ENCODE measurements at places on chromosomes 12 and 14.

GRCh38 chr12:130041983-130042812 is 120.1 kb upstream of the FZD10 start:
- no peak for DNase-seq

DNA sequence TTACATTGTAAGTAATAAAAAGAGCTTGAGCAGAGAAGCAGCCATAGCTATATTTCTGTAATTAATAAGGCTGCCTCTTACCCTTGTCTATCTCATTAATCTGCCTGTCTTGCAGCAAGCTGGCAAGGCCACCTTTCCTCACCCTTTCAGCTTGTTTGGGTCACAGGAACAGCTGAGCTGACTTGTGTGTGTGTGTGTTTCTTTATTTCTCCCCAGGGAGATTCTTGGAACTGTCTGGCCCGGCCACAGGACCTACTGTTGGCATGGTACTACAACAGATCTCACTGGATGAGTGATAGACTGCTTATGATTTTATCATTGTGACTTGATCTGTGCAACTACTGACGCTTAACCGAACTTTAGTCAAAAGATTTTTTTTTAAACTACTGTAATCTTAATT is 213.7 kb downstream of the SLC2A13 start:
- no peak for DNase-seq

- DNase-seq: no peak
Observed at GRCh38 chr12:67469666-67470065, 178.9 kb upstream of the DYRK2 start.

- DNase-seq: no peak
Observed at GRCh38 chr12:27474344-27474743, 27.8 kb downstream of the SMCO2 start.

DNA sequence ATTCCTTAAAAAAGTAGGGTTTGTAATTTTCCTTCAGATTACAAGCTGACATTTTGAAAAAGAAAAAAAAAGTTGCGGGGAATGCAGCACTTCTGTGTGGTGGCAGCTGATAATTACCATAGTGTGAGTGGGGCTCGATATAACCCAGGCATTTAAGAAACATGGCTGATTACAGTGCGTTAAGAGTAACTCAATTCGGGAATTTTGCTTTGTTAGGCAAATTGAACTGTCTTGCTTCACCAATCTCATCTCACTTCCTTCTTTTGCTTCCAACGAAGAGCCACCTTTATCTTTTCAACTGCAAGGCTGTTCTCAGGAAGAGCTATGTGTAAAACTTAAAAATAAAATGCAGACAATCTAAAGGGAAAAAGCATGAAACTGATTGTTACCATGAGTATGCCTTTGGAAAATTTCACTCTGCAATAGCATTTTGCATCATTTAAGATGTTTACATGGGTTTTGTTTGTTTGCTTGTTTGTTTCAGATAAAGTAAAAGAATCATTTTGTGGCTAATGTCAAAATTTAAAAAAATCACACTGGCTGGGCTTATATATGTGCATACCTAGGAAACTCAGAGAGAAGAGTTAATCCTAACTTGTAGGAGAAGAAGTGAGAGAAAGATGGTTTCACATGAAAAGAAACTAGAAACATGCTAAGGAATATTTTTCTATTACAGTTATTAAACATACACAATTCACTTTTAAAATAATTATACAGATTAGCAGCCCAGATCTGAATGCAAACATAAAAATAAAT is 295.9 kb upstream of the ATP2B1 start:
- no peak for DNase-seq

GRCh38 chr12:93311827-93312226 is 65.9 kb upstream of the NUDT4 start:
- no peak for DNase-seq

DNA sequence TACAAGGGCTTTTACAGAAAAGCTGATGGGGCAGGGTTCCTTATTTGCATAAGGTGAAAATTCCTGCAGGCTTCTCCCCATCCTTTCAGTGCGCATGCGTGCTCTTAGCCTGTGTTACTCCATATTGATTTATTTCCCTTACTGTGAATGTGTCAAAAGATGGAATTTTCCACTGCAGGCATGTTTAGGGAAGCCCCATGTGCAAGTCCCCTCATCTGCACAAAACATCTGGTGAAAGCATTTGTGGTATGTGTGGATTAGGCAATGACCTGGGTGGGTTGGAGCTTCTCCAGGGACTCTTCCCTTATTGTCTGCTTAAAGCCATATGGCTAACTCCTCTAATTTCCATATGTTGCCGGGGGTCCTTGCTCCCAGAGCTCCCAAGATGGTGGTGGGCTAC is 912.7 kb upstream of the LRFN5 start:
- DNase-seq: no peak

- no peak for DNase-seq
Observed at GRCh38 chr12:15886372-15887042, 4.3 kb downstream of the STRAP start.

GRCh38 chr12:77163074-77164038 is 98.0 kb upstream of the E2F7 start:
- DNase-seq: no peak

DNA sequence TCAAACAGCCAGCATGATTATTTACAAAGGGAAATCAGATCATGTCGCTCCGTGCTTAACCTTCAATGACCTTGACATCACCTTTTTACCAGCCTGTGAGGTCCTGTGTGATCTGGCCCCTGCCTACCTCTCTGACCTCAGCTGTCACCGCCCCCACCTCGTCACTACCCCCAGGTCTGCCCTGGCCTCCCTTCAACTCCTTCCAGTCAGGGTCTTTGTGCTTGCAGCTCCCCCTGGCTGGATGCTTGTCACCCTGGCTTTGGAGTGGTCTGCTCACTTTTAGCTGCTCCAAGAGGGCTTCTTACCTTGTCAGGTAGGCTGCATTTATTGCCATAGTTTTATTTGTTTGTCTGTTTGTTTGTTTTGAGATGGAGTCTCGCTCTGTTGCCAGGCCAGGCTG is 8.2 kb upstream of the MAX start:
- no peak for DNase-seq

- no peak for DNase-seq
Observed at GRCh38 chr12:67107235-67107634, 161.9 kb upstream of the CAND1 start.

DNA sequence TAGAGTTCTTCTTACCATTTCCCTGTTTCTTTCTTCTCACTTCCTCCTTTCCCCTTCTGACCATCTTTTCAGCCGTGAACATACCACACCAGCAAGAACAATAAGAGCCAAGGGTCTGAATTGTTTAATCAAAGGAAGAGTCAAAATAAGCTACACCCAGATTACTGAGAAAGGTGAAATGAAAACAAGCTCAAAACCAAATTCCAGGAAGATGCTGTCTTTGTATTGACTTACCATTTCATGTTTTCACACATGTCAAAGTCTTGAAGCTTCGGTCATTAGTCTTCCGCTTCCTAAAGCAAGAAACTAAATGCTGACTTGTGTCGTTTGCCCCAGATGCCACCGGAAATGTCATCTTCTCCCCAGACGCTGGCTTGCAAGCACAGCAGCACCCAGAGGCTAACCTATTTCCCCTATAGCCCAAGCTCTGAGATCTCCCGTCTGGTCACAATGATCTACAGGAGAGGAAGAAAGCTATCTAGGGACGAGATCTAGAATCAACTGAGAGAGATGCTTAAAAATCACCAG is 136.5 kb upstream of the AMIGO2 start:
- DNase-seq: no peak

GRCh38 chr12:95763809-95764253 is 26.7 kb downstream of the NTN4 start:
- DNase-seq: no peak

- no peak for DNase-seq
Observed at GRCh38 chr12:72228424-72228823, 43.7 kb upstream of the TRHDE start.

DNA sequence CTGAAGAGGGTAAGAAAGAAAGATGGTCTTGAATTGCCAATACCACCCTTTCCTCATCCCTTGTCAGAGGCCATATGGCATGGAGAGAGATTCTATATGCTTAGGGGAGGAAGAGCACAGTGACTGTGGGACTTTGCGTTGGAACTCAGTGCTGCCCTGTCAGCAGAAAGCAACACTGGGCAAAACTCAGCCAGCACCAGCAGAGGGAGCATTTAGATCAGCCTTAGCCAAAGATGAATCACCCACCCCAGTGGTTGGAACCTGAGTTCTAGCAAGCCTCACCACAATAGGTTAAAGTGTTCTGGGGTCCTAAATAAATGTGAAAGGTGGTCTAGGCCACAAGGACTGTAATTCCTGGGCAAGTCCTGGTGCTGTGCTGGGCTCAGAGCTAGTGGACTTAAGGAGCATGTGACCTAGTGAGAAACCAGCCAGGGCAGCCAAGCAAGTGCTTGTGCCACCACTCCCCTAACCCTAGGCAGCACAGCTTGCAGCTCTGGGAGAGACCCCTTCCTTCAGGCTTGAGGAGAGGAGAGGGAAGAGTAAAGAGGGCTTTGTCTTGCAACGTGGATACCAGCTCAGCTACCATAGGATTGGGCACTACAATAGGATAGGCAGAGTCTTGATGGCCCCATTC is 11.4 kb upstream of the BCAT1 start:
- DNase-seq: no peak

- no peak for DNase-seq
Observed at GRCh38 chr14:77241955-77242354, 29.1 kb downstream of the NGB start.

DNA sequence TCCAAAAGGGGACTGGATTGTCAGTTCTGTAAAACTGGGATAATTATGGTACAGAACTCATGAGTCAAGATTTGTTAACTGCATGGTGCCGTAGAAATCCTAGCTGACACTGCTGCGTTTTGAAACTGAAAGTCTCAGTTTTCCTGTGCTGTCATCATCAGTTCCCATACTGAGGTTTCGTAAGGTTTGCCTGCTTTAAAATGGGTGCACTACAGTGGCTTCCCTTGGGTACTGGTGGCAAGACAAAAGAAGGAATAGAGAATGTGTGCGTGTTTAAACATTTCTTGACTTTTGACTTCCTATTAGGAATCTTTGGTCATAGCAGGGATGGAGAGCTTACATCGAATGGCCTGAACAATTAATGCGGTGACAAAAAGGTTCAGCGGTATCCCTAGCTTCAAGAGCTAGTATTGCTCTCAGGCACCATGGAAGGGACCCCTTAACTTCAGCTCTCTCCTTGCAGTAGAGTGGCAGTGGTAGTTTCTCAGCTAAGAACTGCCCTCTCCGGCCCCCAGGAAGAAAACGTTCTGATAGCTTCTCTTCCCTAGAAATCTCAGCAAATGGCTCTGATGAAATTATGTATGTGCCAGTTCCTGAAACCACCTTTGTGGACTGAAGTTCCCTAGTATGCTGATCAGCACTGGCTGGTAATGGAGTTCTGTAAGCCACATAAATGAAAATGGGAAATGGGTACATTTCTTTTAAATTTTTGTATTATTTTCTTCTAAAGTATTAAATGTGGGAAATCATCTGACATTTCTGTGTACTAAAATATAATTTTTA is 28.9 kb downstream of the ANO6 start:
- no peak for DNase-seq

DNA sequence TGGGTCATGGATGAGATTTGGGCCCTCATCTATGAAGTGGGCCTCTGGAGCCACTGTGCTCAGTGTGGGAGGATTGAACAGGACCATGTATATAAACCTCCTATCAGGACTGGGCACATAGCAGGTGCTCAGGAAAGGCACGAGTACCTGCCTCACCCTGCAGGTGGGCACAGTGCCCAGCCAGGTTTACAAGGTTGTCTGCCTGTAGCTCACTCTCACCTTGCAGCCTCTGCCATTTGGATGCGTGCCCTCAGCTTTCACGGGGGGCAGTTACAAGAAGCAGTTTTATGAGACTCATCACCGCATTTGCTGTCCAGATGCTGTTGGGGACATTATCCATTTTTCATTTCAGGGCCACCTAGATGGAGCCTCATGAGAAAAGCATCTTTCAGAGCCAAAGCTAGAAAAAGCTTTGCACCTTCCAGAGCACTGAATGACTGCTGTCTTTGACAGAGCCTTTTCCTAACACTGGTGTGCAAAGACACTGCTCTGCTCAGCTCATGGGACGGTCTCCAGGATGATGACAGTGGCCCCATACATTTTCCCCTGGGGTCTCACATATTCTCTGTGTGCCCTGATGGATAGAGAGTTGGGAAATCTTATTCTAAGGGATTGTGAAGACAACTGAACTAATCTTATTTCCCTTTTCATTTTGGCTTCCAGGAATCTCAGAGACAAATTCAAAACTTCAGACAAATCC is 327.5 kb upstream of the RTL1 start:
- no peak for DNase-seq

- DNase-seq: no peak
Observed at GRCh38 chr12:120762086-120762485, 36.5 kb downstream of the ACADS start.

- no peak for DNase-seq
Observed at GRCh38 chr14:67527756-67528155, 5.3 kb upstream of the PLEKHH1 start.

GRCh38 chr14:22399776-22400175 is 189.2 kb downstream of the DAD1 start:
- DNase-seq: no peak

DNA sequence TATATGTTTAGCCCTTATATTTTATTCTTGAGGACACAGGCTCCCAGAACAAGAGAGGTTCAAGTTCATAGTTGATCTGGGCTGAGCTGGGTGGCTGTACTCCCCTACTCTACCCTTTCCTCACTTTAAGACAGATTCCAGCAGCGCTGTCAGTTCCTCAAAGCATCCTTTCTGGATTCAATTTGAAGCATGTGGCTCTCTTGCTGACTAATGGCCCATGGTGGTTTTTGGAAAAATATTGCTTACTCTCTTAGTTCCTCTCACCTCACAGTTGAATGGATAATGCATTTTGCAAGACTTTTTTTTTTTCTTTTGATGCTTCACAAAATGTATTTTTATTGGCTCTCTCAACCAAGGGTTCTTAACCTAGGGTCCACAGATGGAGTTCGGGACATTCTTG is 4.1 kb downstream of the PELI2 start:
- DNase-seq: no peak

- DNase-seq: no peak
Observed at GRCh38 chr12:95940514-95940913, 1.9 kb downstream of the CCDC38 start.

GRCh38 chr14:89221109-89221810 is 195.8 kb downstream of the FOXN3 start:
- DNase-seq: no peak

- DNase-seq: no peak
Observed at GRCh38 chr12:92369636-92370035, 224.0 kb upstream of the BTG1 start.

GRCh38 chr14:92105073-92105892 is 1.1 kb downstream of the ATXN3 start:
- no peak for DNase-seq

DNA sequence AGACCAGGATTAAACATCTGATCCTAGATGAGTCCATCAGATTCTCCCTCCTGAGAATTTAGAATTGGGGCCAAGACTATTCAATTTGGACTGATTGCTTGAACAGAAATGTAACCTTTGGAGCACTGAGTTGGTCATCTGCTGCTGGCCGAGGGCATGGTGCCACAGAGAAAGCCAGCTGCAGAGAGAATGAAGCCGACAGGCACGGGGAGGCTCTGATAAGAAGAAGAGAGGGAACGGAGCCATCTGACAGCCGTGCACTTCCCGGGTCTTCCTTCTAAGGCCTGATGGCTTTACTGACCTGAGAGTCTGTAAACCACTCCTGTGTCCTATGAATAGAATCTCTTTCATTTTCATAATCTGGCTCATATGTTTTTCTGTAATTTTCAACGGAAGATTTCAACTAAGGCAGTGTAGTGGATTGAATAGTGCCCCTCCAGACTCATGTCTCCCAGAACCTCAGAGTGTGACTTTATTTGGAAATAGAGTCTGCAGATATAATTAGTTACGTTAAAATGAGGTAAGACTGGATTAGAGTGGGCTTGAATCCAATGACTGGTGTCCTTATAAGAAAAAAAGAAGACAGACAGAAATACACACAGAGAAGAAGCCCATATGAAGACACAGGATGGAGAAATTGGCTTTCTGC is 39.1 kb upstream of the FRS2 start:
- no peak for DNase-seq
